Activated T-helper 1 cell treated with Interleukin-2 at 50 U/mL for 16 hours (primary cell): ENCODE measurements at places on chromosomes 6 and 20.

DNA sequence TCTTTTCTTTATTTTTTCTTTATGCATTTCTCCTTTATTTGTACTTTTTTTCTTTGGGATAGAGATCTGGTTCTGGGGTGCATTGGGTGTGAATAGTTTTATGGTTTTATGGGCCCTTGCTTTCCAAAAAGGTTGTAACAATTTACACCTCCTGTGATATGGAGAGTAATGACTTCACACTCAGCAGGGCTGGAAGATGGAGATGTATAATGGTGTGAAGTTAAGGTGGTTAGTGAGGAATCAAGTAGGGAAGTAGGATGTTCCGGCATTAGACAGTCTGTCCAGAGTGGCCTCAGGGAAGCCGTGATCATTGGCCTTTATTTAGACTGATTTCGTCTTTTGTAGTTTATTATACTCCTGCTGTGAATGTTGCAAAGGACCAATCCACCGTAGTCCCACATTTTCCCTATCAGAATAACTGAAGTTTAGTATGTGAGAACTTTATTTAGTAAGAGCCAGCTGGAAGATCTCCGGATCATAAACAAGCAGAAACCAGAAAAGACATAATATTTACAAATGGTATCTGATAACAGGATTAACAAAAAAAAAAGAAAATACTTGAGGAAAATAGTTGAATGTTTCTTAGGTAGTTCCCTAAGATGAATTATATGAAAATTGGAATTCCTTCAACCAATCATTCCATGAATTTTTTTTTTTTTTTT lies 255.5 kb downstream of the TBC1D7 start:
- DNase-seq: no peak

DNA sequence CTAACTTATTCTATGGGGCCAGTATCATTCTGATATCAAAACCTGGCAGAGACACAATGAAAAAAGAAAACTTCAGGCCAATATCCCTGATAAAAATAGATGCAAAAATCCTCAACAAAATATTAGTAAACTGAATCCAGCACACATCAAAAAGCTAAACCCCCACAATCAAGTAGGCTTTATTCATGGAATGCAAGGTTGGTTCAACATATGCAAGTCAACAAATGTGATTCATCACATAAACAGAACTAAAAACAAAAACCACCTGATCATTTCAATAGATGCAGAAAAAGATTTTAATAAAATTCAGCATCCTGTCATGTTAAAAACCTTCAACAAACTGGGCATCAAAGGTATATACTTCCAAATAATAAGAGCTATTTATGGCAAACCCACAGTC lies 133.9 kb upstream of the SSTR4 start:
- DNase-seq: no peak

DNA sequence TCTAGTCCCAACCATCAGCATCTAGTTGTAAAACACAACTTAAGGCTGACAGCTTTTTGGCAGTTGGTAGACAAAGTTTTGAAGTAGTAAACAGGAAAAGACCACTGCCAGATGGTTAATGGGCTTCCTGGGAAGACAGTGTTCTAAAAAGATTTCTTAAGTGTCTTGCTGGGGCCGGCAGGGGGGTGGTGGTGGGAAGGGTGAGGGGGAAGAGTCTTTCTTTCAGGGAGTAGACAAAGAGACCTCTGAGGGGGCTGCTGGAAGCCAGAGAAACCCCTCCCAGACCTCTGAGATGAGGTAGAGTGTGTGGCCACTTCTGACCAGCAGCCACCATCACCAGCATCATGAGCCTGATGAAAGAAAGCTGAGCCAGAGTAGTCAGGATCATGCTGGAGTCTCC lies 784.9 kb downstream of the TENT5A start:
- DNase-seq: no peak

DNA sequence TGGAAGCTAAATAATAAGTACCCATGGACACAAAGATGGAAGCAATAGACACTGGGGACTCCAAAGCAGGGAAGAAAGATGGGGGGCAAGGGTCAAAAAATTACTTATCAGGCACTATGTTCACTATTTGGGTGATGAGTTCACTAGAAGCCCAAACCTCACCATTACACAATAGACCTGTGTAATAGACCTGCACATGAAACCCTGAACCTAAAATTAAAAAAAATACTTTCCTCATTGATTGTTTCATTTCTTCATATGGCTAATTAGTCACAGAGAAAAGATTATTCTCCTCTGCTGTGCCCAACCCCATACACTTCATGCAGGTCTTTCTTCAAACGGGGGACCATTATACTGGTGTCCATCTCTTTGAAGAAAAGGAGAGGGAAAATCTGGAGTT lies 213.0 kb upstream of the DTNBP1 start:
- DNase-seq: no peak

- DNase-seq: no peak
Measured at GRCh38 chr20:47042464-47042863, 147.8 kb downstream of the EYA2 start.

GRCh38 chr6:57435475-57436160 lies 118.2 kb downstream of the PRIM2 start:
- DNase-seq: no peak

DNA sequence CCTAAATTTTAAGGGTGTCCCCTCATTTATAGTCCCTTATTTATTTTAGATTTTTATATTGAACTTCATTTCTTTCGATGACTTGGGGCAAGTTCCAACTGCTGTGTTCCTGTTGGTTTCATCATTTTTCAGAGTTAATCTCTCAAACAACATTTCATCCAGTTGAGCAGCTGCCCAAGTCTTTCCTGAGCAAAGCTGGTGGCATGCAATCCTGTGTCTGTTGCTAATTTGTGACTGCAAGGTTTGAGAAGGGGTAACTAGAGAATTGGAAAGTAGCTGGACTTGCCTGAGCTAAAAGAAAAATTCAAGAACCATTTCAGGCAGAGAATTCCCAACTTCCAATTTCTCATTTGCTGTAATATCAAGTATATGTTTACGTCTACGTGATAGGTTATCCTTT lies 881.5 kb upstream of the SLC35B3 start:
- no peak for DNase-seq

DNA sequence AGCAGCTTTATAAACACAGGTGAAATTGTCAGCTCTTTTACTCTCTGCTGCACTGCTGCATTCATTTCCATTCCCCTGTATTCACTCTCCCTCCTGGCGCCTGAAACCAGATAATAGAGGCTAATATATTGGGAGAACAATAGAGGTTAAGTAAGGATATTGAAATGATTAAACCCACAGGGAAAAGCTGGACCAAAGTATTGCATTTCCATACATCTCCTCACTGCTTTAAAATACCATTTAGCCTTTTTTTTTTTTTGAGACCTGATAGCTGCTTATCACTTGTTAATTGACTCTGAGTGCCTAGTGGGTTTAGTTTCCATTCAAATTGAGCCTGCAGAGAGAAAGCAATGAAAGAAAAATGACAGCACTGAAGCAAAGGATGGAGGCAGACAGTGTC lies 540.5 kb upstream of the IMPG1 start:
- no peak for DNase-seq

- no peak for DNase-seq
Measured at GRCh38 chr6:24933868-24934401, 1.8 kb downstream of the RIPOR2 start.

GRCh38 chr6:40390144-40390800 lies 196.9 kb downstream of the LRFN2 start:
- no peak for DNase-seq

DNA sequence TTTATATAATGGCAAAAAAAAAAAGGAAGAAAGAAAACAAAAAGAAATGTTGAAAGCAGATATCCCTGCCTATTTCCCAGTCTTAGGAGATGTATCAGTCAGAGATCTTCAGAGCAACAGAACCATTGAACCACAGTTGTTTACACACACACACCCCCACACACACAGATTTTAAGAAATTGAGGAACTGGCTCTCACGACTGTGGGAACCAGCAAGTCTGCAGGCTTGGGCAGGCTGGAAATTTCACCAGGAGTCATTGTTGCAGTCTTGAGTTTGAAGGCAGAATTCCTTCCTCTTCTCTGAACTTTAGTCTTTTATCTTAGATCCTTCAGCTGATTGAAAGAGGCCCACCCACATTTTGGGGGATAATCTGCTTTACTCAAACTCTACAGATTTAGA lies 380.9 kb downstream of the CDKAL1 start:
- DNase-seq: no peak

DNA sequence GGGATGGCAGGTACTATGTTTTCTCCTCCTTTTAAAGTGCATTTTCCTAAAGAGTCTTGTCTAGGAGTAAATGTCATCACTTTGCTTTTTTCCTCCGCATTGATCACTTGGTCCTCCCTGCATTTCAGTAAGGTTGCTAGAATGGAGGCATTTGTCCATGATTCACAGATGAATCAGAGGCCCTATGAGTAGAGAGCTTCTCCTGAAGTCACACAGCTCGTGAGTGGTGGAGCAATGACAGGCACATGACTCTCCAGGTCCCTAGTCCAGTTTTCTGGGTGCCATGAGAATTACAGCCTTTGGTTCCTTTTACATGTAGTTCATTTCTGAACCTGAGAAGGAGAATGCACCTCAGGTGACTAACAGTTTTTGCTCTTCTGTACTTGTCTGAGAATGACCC lies 50.5 kb downstream of the HLA-A start:
- DNase-seq: no peak

- DNase-seq: no peak
Measured at GRCh38 chr6:156647140-156647784, 129.9 kb upstream of the ARID1B start.

- DNase-seq: no peak
Measured at GRCh38 chr20:44702776-44703175, 12.4 kb upstream of the CCN5 start.

DNA sequence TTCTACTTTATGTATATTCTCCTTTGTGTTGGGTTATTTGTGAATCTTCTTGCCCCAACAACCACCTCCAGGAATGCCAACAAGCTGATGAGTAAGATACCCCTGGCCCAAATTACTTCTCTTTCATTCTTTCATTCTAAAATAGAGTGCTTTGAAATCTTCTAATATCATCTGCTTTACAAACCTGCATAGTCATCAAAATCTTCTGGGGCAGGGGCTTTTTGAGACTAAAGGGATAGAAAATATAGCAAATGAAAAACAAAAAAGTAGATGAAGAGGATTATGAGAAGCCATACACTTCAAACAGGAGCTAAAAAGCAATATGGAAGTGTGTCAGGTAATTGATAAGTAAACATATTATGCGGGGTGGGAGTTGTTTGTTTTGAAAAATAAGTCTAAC lies 150.7 kb upstream of the SOX4 start:
- no peak for DNase-seq

DNA sequence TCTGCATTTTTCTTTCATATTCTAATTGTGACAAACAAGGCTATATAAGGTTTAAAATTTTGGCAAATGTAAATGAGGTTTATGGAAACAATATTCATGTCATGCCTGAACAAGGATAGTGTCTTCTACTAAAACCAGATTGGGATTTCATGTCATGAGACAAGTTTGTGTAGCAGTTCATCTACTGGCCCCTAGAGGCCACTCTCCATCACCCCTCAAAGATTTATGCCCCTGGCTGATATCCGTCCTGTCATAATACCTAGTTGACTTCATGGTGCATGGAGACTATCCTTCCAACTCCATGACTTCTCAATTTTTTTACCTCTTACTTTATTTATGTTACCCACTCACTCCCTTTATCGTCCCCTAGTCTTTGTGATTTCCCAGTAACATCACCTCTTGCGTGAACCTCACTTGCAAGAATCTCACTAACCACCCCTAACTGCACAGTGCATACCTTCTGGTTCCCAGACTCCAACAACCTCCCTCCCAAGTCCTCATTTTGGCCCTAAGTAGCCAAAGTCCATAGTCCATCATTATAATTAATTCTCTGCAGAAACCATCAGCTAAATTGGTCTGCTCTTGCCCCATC lies 179.8 kb downstream of the TASP1 start:
- DNase-seq: no peak

GRCh38 chr6:11350294-11350693 lies 117.8 kb upstream of the NEDD9 start:
- DNase-seq: no peak

- no peak for DNase-seq
Measured at GRCh38 chr6:45567879-45568278, 190.1 kb upstream of the SUPT3H start.

- no peak for DNase-seq
Measured at GRCh38 chr6:36357872-36358225, 21.2 kb upstream of the BNIP5 start.
